ENCODE measurements at places on chromosomes 11 and 22.

- no peak for DNase-seq
Measured at GRCh38 chr22:20615021-20615420, 107.6 kb downstream of the MED15 start.

DNA sequence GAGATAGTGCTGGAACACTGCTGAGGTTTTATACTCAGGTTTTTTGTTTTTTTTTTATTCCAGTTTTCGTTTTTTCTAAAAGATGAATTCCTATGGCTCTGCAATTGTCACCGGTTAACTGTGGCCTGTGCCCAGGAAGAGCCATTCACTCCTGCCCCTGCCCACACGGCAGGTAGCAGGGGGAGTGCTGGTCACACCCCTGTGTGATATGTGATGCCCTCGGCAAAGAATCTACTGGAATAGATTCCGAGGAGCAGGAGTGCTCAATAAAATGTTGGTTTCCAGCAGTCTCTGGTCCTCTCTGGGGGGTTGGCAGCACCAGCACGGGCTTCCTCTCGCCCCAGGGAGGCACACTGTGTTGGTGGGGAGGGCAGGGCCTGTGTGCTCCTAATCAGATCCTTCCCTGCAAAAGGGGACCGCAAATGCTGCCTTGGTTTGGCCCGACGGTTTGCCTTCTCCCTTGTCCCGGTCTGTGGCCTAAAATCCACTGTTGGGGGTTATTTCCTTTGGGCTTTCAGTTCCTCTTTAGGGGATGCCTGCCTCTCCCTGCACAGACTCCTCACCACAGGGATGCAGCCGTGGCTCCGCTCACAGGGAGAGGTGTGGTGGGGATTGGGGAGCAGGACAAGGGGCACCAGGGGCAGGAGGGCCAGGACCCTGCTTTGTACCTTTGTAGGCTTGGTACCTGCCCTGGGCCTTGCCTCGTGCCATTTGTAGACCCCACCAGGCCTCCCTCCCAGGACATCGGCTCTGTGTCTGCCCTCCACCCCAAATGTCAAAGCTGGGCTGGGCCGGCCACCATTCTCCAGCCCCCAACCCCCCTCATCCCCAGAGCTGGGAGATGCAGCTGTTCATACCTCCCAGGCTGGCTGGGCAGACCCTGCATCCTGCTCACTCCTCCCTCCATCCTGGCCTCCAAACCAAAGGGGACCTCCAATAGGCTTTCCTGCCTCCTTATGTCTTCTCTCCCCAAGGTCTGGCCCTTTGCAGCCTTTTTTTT lies 13.5 kb downstream of the MCAT start:
- no peak for DNase-seq

- no peak for DNase-seq
Measured at GRCh38 chr11:30424844-30425243, 101.9 kb downstream of the ARL14EP start.

DNA sequence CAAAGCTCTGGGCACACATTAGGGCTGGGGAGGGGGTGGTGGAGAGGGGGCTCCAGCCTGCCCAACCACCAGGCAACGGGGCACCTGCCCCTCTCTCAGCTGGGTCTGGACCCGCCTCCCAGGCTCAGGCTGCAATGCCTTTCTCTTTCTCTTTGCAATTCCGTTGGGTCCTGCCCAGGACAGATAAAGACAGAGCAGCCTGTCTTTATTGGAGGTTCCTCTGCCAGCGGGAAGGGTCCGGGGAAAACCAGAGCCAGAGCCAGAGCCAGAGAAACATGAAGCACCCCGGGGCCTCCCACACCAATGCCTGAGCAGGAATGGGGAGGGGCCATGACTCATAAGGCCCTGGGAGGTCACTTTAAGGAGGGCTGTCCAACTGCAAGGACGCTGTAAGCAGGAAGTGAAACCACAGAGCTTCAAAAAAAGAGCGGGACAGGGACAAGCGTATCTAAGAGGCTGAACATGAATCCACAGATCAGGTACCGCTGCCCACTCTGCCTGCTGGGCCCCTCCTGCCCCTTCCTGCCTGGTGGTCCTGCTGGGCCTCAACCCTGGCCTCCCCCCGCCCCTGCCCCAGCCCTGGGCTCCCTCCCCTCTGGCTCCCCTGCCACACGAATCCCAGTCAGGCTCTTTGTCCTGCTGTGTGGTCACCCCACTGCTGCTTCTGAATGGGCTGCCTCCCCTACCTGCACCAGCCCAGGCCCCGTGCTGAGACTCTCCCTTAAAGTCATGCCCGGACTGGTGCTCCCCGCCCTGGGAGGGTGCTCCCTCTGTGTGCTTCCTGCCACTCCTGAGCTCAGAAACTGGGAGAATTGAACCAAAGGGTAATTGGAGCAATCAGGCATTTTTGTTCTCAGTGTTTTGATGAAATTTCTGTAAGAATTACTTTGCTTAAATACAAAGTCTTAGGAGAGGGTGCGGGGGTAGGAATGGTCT lies at the start of gene APOBEC3B:
Gene APOBEC3B, plus strand, starts transcription at position 356 of the 936 bp plus-strand sequence. Its CDS starts 107 bp downstream, at position 463.
- peak; percentile 31 for DNase-seq

DNA sequence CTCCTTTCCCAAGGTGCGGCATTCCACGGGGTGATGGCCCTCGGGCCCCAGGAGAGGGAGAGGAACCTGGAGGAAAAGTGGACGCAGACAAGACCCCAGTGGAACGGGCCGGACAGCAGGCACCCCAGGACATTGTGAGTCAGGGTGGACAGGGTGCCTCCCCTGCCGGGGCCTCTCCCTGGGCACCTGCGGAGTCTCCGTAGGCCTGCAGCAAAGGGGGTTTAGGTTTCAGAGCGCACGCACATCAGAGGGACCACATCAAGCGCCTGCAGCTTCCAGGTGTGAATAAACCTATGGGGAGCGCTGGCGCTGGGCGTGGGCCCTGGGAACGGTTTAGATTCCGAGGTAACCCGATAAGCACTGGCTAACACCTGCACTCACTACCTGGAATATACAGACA lies 22.7 kb upstream of the FGF19 start:
- DNase-seq = no peak

DNA sequence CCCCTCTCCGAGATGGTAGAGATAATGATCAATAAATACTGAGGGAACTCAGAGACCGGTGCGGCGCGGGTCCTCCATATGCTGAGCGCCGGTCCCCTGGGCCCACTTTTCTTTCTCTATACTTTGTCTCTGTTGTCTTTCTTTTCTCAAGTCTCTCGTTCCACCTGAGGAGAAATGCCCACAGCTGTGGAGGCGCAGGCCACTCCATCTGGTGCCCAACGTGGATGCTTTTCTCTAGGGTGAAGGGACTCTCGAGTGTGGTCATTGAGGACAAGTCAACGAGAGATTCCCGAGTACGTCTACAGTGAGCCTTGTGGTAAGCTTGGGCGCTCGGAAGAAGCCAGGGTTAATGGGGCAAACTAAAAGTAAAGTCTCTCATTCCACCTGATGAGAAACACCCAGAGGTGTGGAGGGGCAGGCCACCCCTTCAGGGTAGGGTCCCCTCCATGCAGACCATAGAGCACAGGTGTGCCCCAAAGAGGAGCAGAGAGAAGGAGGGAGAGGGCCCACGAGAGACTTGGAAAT lies 43.2 kb downstream of the IGLL1 start:
- DNase-seq = no peak

GRCh38 chr22:37126882-37127281 lies 17.4 kb upstream of the TMPRSS6 start:
- no peak for DNase-seq

DNA sequence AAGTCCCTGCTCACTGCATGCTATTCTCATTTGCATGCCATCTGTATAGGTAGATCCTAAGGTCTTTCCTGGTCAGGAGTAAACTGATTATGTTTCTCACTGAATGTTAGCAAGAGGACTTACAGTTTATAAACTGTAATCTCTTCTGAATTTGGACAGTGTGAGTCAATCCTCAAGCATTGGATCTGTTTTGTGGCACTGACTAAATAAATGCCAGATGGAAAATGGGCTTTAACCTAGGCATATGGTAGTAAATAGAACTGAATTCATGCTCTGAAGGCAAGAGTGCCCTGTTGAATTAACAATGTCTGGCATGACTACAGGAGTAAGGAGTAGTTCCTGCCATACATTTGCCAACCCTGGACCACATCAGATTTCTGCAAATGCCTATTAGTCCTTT lies 11.4 kb downstream of the FAM181B start:
- DNase-seq = no peak

GRCh38 chr11:64723907-64724862 lies 1.2 kb upstream of the NRXN2 start:
- no peak for DNase-seq

- no peak for DNase-seq
Measured at GRCh38 chr22:35313311-35314121, 13.8 kb downstream of the TOM1 start.

DNA sequence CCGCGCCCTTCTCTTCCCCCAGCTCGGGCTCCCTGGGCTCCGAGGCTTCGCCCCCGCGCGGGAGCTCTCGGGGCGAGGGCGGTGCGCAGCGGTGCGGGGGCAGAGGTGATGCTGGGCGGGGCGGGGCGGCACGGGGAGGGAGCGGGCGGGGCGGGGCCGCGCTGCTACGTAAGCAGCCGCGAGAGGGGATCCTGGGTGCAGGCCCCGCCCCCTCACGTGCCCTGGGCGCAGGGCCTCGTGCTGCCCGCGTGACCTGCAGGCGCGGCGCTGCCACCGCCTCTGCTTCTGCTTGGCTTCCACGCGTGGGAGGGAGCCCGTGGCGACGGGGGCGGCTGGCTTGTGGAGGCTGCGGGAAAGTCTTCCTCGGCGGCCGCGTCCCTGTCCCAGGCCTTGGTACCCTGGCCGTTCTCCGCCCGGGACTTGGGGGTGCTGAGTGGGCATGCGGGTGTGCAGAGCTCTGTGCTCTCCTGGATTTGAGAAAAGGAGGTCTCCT lies 132.6 kb upstream of the HSD17B12 start:
- DNase-seq = no peak

DNA sequence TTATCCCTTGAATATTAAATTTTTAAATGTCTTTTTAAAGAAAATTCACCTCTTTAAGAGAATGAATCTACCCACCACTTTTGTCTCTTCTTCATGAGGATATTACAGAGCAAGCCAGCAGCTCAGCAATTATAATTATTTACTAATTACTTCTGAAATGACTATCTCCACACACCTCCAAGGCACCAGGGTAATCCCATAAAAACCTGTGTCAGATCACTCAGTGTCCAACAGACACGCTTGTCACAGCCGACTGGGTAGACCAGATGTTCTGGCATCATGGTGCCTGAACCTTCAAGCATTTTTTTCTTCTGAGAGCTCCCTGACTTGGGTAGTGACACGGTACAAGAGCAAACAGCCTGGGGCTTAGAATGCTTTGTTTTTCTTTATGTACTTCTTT lies 61.4 kb downstream of the EFCAB6 start:
- DNase-seq = no peak

- no peak for DNase-seq
Measured at GRCh38 chr11:102220728-102221467, 96.4 kb upstream of the BIRC3 start.

GRCh38 chr11:12200279-12200990 lies 90.0 kb downstream of the MICAL2 start:
- no peak for DNase-seq

DNA sequence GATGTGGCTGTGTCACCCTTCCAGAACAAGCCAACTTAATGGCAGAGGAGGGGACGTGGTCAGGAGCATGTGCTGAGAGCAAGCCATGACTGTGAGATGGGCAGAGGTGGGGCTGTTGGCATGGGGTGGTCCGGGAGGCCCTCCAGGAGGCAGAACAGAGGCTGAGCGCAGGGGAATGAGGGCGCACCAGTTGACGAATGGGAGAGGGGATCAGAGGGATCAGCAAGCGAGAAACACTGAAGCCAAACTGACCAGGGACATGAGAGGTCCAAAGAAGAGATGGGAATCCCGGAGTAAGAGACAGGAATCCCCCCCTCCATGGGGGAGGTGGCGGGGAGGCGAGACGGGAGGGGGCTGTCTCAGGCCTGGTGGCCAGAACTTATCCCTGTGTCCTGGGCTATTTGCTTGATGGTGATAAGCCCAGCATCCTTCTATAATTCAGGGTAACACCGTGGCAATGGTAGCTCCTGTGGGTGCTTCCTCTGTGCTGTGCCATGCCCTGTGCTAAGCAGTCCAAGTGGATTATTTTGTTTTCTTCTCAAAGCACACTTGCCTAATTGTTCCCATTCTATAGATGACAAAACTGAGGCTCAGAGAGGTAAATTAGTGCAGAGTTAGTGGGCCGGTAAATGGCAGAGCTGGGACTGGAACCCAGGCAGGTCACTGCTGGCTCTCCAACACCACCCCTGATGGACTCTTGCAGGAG lies 83.4 kb upstream of the SHISAL1 start:
- no peak for DNase-seq

GRCh38 chr11:535210-535518 lies 212 bp downstream of the HRAS start:
- DNase-seq = no peak

GRCh38 chr22:49543876-49544275 lies 283.8 kb downstream of the BRD1 start:
- DNase-seq = no peak

DNA sequence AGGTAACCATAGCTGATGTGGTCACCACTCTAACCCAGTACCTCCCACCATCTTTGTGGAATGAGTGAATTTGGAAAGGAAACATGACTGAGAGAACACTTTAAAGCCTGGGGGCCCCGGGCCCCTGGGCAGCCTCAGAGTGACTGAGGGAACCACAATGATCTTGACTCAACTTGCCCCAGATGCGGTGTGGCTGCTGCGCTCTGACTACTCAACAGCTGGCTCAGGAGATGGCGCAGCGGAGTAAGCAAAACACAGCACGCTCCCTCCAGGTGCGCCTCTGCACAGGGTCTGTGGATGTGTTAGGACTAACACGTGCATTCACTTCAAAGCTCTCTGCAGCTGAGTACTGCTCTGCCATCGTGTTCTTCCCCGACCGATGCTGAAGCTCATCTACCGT lies 5.9 kb downstream of the RNF215 start:
- DNase-seq = no peak

DNA sequence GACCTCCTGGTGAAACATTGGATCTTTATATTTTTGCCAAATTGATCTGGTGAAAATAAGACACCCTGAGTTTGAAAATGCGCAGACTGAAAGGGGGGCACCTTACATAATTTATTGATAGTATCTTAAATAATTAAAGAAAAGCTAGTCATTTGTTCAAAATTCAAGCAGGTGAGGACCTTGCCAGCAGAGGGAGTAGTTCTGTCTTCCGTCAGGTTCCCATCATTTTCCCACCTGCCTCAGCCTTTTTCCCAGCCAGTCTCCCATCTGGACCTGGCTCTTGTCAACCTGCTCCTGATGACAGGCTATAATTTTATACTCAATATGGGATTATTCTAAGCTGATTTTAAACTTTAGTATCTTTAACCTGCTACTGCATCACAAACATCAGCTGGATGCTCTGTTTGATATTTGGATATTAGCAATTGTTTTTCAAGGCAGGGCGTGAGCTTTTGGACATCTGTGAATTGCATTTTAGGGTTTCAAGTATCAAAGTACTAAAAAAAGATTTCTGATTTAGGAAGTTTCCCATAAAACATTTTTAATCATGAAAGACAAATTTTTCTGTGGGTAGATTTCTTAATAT lies 132.0 kb downstream of the ELP4 start:
- no peak for DNase-seq

- no peak for DNase-seq
Measured at GRCh38 chr22:24095826-24096757, 85.0 kb downstream of the CABIN1 start.

- no peak for DNase-seq
Measured at GRCh38 chr11:43504316-43504950, 145.7 kb downstream of the TTC17 start.
